ENCODE measurements at places on chromosomes 3 and 15. TPM values are rescaled to one million over a fixed set of nuclear protein-coding genes. Genes with fewer than 3 reads are reported as not detected.
A peak's percentile ranks its signal among the peaks of the same experiment; 100 is the strongest.

GRCh38 chr3:16177962-16178627, 3.6 kb downstream of the GALNT15 start:
- DNase-seq: peak; percentile 42

TMEM45A gene
- 14.8 TPM for total RNA-seq

DNA sequence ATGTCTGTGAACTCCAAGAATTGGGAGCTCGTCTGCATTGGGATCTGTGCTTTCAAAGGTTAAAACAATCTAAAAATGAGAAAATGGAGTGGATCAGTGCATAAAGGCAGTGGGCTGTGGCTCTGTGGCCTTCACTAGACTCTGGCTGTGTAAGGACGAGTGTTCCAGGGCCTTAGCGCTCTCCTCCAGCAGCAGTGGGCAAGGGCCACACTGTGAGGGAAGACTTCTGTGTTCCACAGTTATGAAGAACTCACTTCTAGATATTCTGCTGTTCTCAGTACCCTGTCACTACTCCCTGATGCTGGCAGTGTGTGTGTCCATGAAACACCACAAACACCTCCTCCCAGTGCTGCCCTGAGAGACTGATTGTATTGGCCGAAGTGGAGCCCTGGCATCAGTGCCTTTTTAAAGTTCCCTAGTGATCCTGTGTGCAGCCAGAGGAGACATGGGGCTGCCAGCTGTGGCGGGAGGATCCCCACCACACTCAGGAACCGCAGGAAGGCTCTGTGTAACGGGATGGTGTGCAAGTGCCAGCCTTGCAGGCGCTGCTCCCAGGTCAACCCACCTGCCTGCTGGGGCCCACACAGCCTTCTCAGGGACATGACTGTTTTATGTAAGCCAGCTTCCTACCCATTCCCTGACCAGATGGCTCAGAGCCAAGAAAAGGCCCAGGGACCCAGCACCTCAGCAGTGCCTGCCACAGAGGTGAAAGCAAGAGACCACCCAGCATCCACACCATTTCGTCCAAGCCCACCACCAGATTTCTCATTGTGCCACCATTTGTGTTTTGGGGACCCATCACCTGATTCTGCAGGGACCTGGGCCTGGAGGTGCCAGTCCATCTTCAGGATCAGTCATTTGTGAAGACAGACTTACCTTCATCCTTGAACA, 40.4 kb downstream of the ABTB1 start:
- DNase-seq: no peak

DNA sequence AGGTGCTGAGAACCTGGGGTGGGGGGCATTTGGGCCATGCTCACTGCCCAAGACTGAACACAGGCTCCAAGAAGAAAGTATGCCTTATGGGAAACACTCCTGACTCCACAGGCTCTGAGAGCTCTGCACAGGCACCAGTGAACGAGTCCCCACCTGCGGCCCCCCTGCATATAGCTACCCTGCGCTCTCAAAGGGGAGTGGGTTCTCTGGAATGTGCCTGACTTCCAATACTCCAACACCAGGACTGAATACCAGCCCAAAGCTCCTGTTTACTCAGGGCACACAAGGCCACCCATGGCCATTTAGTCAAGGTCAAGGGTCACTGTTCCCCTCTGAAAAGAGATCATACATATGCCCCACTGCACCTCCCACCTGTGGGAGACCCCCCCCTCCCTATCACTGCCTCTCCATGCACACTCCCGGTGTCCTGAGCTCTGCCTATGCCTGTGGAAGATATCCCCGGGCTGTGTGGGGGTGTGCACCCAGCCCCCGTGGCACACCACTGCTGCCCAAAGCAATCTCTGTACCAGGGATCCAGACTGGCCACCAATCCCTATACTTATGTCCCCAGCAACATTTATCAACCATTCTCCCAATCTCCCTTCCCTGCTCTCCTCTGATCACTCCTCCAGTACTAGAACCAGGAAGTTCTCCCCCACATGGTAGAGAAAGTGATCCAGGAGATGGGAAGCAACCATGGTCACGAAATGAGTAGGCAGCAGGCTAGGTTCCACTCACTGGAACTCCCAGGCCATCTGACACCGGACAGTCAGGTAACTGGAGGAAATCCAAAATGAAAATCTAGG, 1.5 kb upstream of the PLXNB1 start:
- DNase-seq: peak; percentile 92

- DNase-seq: no peak
These were observed 534.1 kb upstream of the KCNMB2 start for GRCh38 chr3:178002113-178002512.

GRCh38 chr3:56467108-56467507, 1.2 kb downstream of the ERC2 start:
- peak; percentile 64 for DNase-seq

ROBO2 gene
- not detected for total RNA-seq

GRCh38 chr15:89675606-89676005, 3.6 kb downstream of the PLIN1 start:
- no peak for DNase-seq

DNAH12 gene
- 0.11 TPM for total RNA-seq

DNA sequence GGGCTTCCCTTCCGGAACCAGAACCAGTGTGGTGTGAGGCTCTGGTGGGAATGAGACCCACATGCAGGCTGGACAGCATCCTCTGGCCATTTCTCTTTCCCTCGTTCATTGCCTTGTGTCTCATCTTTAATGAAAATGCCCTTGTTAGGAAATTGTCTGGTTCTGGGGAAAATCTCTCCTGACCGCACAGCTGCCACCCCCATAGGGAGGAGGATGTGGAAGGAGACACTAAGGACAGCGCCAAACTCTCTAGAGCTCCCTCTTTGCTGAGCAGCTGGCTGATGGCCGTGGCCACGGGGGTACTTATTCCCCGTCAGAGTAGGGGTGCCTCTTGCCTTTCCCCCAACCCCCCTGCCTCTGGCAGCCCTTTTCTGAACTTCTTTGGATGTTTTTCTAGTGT, 297.6 kb upstream of the C2CD4B start:
- no peak for DNase-seq

ARHGAP31 gene
- not detected for total RNA-seq

- no peak for DNase-seq
These were observed 2.3 kb downstream of the SLC25A36 start for GRCh38 chr3:140943781-140944552.

DNA sequence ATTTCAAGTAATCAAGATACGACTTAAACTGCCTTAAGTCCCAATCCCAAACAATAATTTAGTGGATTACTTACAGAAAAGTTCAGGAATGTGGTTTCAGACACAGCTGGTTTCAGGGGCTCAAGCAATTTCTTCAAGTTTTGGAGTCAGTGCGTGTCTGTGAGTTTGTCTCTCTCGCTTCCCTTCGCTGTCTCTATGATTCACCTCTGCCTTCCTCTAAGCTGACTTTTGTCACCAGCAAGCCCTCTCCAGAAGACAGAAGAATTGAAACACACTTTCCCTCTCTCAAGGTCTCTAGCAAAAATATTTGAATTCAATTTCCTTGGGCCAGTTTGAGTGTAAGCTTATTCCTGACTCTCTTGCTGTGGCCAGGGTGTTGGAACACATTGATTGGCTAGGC, 392.4 kb downstream of the EDEM1 start:
- no peak for DNase-seq

GRCh38 chr3:98930413-98930812, 28.9 kb upstream of the DCBLD2 start:
- no peak for DNase-seq

DNA sequence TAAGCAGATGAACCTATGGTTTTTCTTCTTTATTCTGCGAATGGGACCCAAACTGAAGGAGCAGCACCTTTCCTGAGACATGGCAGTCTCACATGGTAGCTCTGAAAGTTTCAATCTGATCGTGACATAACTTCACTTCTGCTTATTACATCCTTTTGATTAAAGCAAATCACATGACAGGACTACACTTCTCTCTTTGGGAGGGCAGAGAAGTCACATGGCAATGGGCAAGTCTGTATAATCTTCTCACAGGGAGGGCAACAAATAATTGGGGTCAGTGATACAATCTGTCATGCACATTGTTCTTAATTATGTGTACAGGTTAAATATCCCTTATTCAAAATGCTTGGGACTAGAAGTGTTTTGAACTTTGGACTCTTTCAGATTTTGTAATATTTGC, 21.6 kb downstream of the NCBP2 start:
- DNase-seq: no peak

DNA sequence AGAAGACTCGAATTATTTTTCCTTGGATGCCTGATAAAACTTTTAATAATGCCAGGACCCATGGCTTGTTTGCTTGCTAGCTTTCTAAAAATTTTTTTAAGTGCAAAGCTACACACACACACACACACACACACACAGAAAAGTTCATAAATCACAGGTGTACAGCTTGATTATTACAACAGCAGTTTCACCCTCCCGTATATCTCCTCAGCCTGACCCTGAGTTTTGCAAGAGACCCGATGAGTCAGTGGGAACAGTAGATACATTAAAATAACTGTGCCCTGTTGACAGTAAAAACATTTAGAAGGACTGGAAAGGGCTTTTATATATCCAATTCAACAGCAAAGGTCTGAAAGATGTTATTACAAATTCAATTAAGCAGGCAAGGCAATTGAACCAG, 46.7 kb downstream of the EMC4 start:
- peak; percentile 3 for DNase-seq

Measured in HepG2 (cell line).